RWPE2 (cell line): ENCODE measurements at places on chromosomes 13 and 19.

DNA sequence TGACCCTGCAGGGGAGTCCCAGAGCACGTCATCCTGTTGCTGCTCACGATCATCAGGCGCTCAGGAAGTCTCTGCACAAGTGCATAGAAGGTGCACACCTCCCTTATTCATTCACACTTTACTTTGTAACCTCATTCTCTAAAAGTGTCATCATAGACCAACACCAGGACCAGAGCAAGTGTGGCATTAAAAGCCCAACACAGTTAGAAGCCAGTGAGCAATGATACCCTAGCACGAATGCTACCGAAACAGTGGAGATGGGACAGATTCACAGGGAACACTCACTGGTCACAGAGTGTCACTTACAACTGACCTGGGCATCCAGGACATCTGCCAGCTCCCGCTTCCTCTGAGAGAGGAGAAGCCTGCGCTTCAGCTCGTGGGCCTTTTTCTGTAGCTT lies 17.0 kb downstream of the HAUS8 start:
- no peaks in the 10 kb centered on the region for H3K4me1 ChIP-seq
- H3K27me3 ChIP-seq: no peaks in the 10 kb centered on the region
- no peak overlapping the region for H3K27ac ChIP-seq
- peaks cover 71% of the 10 kb centered on the region for H3K36me3 ChIP-seq
- no peak overlapping the region for H3K4me3 ChIP-seq

DNA sequence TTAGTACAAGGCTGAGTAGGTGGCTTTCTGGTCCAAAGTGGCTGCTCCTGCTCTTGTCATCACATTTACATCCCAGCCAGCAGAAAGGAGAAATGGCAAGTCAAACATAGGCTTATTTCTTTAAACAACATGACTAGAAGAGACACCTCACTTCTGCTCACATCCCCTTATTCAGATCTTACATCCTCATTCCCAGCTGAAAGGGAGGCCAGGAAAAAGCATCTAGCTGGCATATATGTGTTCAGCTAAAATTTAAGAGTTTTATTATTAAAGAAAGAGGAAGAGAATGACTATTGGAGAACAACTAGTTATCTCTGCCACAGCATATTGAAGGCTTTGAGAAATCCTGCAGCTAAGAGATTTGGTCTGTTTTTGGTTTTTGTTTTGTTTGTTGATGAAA lies 34.1 kb downstream of the RGCC start:
- no peaks in the 10 kb centered on the region for H3K36me3 ChIP-seq
- H3K4me1 ChIP-seq: no peaks in the 10 kb centered on the region
- DNase-seq: no peak
- H3K27me3 ChIP-seq: no peaks in the 10 kb centered on the region
- H3K27ac ChIP-seq: no peak overlapping the region
- H3K4me3 ChIP-seq: no peak overlapping the region

GRCh38 chr19:7740682-7741054 lies 6.7 kb downstream of the CD209 start:
- H3K27me3 ChIP-seq: no peaks in the 10 kb centered on the region
- no peak overlapping the region for H3K4me3 ChIP-seq

DNA sequence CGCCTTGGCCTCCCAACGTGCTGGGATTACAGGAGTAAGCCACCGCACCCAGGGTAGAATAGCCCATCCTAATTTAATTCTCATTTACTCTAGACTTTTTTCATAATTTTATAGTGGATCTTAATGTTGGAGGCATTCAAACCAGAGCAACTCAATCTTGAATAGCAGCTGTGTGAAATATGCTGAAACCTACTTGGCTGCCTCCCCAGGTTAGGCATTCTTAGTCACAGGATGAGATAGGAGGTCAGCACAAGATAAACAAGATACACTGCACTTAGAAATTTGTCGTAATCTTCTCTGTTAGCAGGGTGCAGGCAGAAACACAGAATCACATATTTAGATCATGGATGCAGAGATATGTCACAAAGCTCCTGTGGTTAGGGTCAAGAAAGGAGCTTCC lies 2.7 kb upstream of the ZNF43 start:
- no peaks in the 10 kb centered on the region for H3K27me3 ChIP-seq
- H3K27ac ChIP-seq: no peak overlapping the region
- no peaks in the 10 kb centered on the region for H3K4me1 ChIP-seq
- H3K36me3 ChIP-seq: peaks cover 23% of the 10 kb centered on the region

DNA sequence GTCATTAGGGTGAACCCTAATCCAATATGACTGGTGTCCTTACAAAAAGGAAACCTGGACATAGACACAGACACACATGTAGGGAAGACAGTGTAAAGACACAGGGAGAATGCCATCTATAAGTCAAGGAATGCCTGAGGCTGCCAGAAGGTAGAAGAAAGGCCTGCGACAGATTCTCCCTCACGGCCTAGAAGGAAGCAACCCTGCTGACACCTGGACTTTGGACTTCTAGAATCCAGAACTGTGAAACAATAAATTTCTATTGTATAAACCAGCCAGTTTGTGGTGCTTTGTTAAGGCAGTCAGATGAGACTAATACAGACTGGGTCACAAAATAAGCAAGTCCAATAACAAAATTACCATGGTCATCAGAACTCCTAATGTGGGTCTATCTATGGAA lies 120.4 kb downstream of the ENOX1 start:
- H3K4me1 ChIP-seq: peaks cover 10% of the 10 kb centered on the region
- no peak overlapping the region for H3K4me3 ChIP-seq
- no peaks in the 10 kb centered on the region for H3K36me3 ChIP-seq
- H3K27ac ChIP-seq: no peak overlapping the region
- H3K27me3 ChIP-seq: no peaks in the 10 kb centered on the region
- no peak for DNase-seq

DNA sequence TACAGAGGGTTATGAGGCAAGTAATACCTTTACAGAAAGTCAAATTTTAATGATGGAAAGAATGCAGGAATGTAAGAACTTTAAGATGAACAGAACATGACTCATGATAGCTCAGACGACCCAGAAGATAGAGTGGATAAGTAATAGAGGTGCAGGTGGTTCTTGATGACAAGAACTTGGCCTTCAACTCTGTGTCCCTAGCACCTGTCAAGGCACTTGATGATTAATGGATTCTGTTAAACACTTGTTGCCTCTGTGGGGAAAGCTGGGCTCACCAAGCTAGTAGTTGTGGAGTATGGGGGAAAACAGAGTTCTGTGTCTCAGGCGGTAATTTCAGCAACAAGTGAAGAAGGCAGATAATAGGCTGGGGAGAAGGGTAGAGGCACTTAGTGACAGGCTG lies 306.2 kb downstream of the ATP8A2 start:
- no peaks in the 10 kb centered on the region for H3K27me3 ChIP-seq
- no peak overlapping the region for H3K27ac ChIP-seq
- no peaks in the 10 kb centered on the region for H3K4me1 ChIP-seq
- no peak for DNase-seq
- H3K36me3 ChIP-seq: no peaks in the 10 kb centered on the region
- no peak overlapping the region for H3K4me3 ChIP-seq

GRCh38 chr19:54473071-54473891 lies at the start of gene CDC42EP5:
CDC42EP5 (minus strand) TSS chr19:54473296; CDS start chr19:54465547, 7,749 bp downstream.
- no peak for DNase-seq
- H3K4me3 ChIP-seq: peak within 1 kb of the TSS; percentile 28
- H3K27ac ChIP-seq: peak within 1 kb of the TSS; percentile 34
- H3K36me3 ChIP-seq: no peaks in the 10 kb centered on the region

GRCh38 chr13:40999416-40999815 lies 19.7 kb downstream of the ELF1 start:
- no peak for DNase-seq
- peaks cover 35% of the 10 kb centered on the region for H3K36me3 ChIP-seq
- no peak overlapping the region for H3K27ac ChIP-seq
- H3K4me1 ChIP-seq: peaks cover 13% of the 10 kb centered on the region
- no peaks in the 10 kb centered on the region for H3K27me3 ChIP-seq
- no peak overlapping the region for H3K4me3 ChIP-seq

DNA sequence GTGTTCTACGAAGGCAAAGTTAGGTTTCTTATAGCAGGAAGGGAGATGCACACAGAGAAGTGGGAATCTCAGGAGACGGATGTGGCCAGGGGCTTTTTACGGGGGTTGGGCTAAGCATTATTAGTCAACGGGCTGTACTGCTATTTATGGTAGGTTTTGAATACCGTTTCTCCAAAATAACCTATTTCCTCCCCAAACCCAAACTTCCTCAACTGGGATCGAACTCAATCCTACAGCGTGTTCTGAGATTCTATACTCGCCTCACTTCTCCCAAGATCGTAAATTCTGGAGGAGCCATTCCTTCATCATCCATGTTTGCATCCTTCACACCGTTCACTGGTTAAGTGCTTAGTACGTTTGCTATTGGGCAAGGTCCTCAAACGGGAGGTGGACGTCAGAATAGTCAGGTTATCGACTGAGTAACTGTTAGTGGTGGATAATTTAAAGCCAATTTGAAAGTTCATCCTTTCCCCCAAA lies 1.2 kb upstream of the TRIM13 start:
- H3K36me3 ChIP-seq: peaks cover 32% of the 10 kb centered on the region
- no peak for DNase-seq
- H3K4me1 ChIP-seq: peaks cover 18% of the 10 kb centered on the region
- peak overlapping the region; percentile 81 for H3K27ac ChIP-seq
- H3K27me3 ChIP-seq: no peaks in the 10 kb centered on the region

DNA sequence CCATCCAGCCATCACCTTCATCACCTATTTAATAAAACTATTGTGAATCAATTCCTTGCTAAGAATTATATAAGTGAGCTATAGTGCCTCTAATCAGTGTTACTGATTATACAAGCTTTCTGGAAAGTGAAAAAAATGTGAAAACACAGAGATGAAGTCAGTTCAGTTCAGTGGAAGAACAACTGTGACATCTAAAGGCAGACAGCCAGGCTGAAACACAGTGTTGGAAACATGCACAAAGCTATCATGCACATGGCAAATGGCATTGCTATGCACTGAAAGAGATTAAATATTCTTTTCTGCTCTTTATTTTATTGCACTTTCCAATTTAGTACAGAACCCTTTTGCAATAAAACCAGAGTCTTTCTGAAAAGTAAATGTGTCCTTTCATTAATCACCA lies 294.0 kb downstream of the RBM26 start:
- no peaks in the 10 kb centered on the region for H3K36me3 ChIP-seq
- no peak for DNase-seq
- no peak overlapping the region for H3K4me3 ChIP-seq
- no peak overlapping the region for H3K27ac ChIP-seq
- H3K4me1 ChIP-seq: no peaks in the 10 kb centered on the region

DNA sequence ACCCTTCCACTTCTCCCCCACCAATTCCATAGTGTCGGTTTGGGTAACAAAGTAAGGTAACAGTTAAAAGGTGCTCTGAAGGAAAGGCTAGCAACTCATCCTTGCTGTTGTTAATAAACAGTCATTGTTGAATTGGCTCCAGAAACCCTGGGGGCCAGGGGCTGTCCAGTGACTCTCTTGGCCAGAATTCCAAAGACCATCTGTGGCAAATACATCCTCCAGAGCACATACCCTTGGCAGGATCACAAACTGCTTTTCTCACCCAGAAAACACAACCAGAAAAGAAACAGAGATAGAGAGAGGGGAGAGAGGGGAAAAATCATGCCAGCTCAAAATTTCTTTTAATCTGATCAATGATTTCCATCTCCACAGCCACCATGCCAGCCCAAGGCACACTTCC lies 22.1 kb downstream of the CACNA1A start:
- no peak overlapping the region for H3K4me3 ChIP-seq
- no peaks in the 10 kb centered on the region for H3K4me1 ChIP-seq
- H3K27ac ChIP-seq: no peak overlapping the region
- H3K27me3 ChIP-seq: peaks cover 6% of the 10 kb centered on the region
- H3K36me3 ChIP-seq: no peaks in the 10 kb centered on the region

- no peak overlapping the region for H3K27ac ChIP-seq
- no peaks in the 10 kb centered on the region for H3K4me1 ChIP-seq
- H3K27me3 ChIP-seq: no peaks in the 10 kb centered on the region
- DNase-seq: no peak
- H3K36me3 ChIP-seq: no peaks in the 10 kb centered on the region
Measured at GRCh38 chr13:31918707-31919106, 112.9 kb upstream of the FRY start.

- no peak overlapping the region for H3K4me3 ChIP-seq
- H3K36me3 ChIP-seq: peaks cover 3% of the 10 kb centered on the region; the same call in 1 of the 2 replicates
- no peak for DNase-seq
- no peaks in the 10 kb centered on the region for H3K27me3 ChIP-seq
- peaks cover 3% of the 10 kb centered on the region for H3K4me1 ChIP-seq
- H3K27ac ChIP-seq: no peak overlapping the region
Measured at GRCh38 chr13:114020750-114021463, 47.0 kb upstream of the C13orf46 start.

DNA sequence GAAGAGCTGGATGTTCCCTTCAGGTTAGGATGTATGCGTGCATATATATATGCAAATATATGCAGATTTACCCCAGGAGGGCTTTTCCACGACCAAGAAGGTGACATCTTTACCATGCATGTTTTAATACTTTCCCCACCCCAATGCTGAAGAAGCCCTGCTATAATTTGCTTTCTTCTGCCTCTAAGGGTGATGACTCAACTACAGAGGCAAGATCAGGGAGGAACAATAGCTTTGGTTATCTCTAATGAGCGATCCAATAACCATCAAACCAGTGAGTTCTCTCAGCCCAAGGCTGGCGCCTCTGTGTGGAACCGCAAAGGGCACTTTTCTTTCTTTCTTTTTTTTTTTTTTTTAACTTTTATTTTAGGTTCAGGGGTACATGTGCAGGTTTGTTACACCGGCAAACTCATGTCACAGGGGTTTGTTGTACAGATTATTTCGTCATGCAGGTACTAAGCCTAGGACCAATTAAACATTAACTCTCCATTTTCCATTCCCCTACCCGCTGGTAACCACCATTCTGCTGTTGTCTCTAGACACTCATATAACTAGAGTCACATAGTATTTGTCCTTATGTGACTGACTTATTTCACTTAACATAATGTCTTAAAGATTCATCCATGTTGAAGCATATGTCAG lies 25.7 kb upstream of the UBE2L5 start:
- H3K4me1 ChIP-seq: peaks cover 4% of the 10 kb centered on the region
- no peak overlapping the region for H3K4me3 ChIP-seq
- no peaks in the 10 kb centered on the region for H3K36me3 ChIP-seq
- no peak for DNase-seq

DNA sequence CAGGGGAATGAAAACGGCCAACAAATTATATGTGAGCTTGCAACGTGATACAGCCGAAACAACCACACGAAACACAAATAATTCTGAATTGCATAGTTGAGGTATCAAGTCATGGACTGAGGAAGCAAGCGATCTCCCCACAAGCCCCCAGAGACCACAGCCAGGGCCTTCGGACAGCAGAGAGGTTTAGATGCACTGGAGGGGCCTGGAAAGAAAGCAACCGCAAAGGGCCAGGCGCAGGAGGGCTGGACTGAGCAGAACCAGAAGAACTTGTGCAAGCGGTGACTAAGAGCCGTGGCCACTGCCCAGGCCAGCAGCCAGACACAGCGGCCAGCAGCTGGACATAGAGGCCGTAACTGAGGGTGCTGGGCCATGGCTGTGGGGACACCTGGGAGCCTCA lies 131.4 kb downstream of the TNFRSF19 start:
- H3K4me1 ChIP-seq: no peaks in the 10 kb centered on the region
- no peaks in the 10 kb centered on the region for H3K27me3 ChIP-seq
- H3K36me3 ChIP-seq: no peaks in the 10 kb centered on the region
- H3K27ac ChIP-seq: no peak overlapping the region
- DNase-seq: no peak

DNA sequence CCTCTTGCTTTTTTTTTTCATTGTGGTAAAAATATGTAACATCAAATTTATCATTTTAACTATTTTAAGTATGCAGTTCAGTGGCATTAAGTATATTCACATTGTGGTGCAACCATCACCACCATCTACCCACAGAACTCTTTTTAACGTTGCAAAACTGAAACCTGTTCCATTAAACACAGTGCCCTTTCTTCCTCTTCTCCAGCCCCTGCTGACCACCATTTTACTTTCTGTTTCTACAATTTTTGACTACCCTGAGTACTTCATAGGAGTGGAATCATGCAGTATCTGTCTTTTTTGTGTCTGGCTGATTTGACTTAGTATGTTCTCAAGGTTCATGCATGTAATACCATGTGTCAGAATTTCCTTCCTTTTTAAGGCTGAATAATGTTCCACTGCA lies 153.1 kb downstream of the FGF9 start:
- H3K36me3 ChIP-seq: no peaks in the 10 kb centered on the region
- H3K27ac ChIP-seq: no peak overlapping the region
- H3K4me1 ChIP-seq: no peaks in the 10 kb centered on the region
- no peak for DNase-seq
